ENCODE measurements at places on chromosomes 16 and 17. TPM values are rescaled to one million over a fixed set of nuclear protein-coding genes. Genes with fewer than 3 reads are reported as not detected.

- DNase-seq, result no peak
These were observed 17.6 kb upstream of the CCDC182 start for GRCh38 chr17:57762452-57763395.

SLC13A2 gene
- total RNA-seq, result 0.62 TPM

CCDC78 gene
- total RNA-seq, result 5.3 TPM

DNA sequence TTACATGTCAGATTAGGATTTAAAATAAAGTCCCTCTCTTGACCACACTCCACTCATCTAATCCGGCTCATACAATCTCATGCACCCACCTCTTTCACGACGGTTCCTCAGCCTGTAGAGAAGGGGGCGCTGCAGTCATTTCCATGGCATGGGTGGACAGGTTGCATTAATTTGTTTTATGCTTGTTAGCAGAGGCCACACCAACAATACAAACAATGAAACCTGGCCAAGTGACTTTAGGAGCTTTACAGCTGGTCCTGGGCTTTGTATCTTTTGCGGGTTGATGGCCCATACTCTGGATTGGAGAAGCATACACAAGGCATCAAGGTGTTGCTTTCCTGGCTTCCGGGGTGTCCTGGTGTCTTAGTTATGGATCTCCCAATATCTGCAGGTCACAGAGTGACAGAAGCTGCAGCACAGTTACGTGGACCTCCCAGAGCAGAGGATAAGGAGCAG is 9.7 kb upstream of the SNF8 start:
- no peak for DNase-seq

TUBG2 gene
- total RNA-seq, result 41.0 TPM

CHST5 gene
- 0.26 TPM for total RNA-seq

GRCh38 chr17:20997711-20998570 is 44.9 kb downstream of the USP22 start:
- no peak for DNase-seq

GRCh38 chr16:3612510-3613466 is 1.4 kb upstream of the SLX4 start:
- DNase-seq, result peak; percentile 32
